ENCODE measurements at places on chromosomes 16 and 17.

- DNase-seq: no peak
Observed at GRCh38 chr16:11196286-11196828, 59.6 kb downstream of the SOCS1 start.

GRCh38 chr16:56672761-56673536 is 3.3 kb downstream of the MT1H start:
- DNase-seq: no peak

DNA sequence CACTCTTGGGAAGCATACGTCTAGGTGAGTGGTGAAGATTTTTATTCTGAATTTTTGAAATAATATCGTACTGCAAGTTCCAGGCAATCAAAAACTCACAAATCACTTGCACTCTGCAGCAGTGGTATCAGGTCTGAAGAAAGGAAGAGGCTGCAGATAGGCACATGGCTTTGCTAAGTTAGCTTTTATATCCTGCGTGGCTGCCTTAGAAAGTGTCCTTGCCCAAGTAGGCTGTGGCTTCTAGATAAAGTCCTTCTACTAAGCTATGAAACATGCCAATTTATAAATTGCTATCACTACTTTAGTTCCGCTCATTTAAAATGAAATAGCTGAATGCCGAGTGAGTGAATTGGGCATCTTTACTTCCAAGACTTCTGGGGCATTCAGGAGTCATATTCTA is 17.9 kb downstream of the WWOX start:
- no peak for DNase-seq

DNA sequence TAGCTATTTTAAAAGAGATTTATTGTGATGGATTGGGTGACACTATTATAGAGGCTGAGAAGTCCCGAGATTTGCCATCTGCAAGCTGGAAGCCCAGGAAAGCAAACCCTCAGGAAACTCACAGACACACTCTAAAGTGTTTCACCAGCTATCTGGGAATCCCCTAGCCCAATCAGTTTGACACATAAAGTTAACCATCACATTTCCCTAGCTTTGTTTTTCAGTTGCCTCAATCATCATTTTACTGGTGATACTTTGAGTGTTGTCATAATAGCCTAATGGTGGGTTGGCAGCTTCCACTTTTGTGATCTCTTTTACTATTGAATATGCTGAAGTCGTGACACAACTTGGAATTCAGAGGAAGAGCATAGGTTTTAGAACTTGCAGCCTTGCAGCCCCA is 1.8 kb downstream of the SGF29 start:
- peak; percentile 53 for DNase-seq

DNA sequence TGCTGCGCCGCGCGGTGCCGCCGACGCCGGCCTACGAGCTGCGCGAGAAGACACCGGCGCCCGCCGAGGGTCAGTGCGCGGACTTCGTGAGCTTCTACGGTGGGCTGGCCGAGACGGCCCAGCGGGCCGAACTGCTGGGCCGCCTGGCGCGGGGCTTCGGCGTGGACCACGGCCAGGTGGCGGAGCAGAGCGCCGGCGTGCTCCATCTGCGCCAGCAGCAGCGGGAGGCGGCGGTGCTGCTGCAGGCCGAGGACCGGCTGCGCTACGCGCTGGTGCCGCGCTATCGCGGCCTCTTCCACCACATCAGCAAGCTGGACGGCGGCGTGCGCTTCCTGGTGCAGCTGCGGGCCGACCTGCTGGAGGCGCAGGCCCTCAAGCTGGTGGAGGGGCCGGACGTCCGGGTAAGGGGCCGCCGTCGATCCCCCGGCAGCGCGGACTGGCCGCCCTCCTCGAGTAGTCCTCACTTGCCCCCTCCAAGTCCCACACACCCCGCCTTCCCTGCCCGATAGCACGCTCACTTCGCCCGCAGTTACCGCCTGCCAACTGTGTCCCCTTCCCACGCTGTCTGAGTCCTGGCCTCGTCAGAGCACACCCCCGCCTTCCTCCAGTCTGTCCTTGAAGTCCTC is 470 bp downstream of the MLYCD start:
- DNase-seq: peak; percentile 29

DNA sequence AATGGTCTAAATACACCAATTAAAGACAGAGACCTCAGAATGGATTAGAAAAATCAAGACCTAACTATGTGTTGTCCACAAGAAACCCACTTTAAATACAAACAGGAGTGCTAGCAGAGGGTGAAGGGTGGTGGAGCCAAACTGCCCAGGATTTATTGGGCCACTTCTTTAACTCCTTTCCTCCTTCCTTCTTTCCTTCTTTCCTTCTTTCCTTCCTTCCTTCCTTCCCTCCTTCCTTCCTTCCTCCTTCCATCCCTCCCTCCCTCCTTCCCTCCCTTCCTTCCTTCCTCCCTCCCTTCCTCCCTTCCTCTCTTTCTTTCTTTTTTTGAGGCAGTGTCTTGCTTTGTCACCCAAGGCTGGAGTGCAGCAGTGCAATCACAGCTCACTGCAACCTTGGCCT is 34.3 kb upstream of the EMP2 start:
- DNase-seq: no peak

All from inflammatory macrophage (primary cell).